ENCODE measurements at places on chromosomes 6 and 20. TPM values are rescaled to one million over a fixed set of nuclear protein-coding genes. Genes with fewer than 3 reads are reported as not detected.

DNA sequence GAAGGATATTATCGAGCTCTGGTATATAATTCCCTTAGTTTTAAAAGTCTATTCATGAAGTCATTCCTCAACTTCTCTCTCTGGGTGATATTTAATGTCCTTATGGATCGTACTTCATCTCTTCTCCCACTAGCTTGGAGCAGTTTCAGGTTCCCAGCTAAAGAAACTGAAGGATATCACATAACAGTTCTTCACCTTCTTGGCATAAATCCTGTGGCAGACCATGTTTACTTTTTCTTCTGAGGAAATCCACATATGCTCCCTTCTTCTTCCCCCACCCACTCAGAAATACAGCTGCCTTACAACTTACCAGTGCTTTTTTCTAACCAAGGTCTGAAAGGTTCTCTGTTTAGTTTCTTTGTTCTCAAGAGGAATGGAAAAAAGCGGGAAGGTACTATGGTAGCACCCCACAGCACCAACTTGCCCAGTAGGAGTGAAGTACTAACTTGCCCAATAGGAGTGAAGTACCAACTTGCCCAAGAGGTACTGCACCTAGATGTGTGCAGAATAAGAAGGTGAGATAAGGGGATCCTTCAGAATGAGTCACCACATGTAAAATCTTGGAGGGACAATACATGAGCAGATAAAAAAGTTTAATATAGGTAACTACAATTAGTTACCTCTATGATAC lies 53.1 kb downstream of the TSPYL4 start:
- no peak for DNase-seq

EIF6 gene
- 83.9 TPM for total RNA-seq

TNFRSF6B gene
- not detected for total RNA-seq

GRCh38 chr20:48682529-48683363 lies 145.1 kb downstream of the PREX1 start:
- no peak for DNase-seq

NT5E gene
- total RNA-seq: 26.8 TPM
